Smooth muscle cell of bladder (primary cell): ENCODE measurements at places on chromosomes 11 and 22. TPM values are rescaled to one million over a fixed set of nuclear protein-coding genes. Genes with fewer than 3 reads are reported as not detected.

OR8D4 gene
- total RNA-seq = not detected in 2 replicates

INSC gene
- total RNA-seq = under 0.01 TPM in 1 of 2 replicates, not detected in the other

FZD4 gene
- 30.6 and 33.7 TPM in 2 replicates for total RNA-seq

MUC5B gene
- total RNA-seq = not detected in 2 replicates

USP2 gene
- 0.09 and 0.14 TPM in 2 replicates for total RNA-seq

KCNK4 gene
- total RNA-seq = not detected in 2 replicates

CCDC81 gene
- total RNA-seq = 0.55 and 0.85 TPM in 2 replicates

NEFH gene
- total RNA-seq = 0.09 and 0.14 TPM in 2 replicates

IGLL1 gene
- not detected in 2 replicates for total RNA-seq

OR5M8 gene
- not detected in 2 replicates for total RNA-seq

LIF gene
- total RNA-seq = 17.3 and 34.1 TPM in 2 replicates

PARVB gene
- total RNA-seq = 13.8 and 25.7 TPM in 2 replicates

VSTM5 gene
- total RNA-seq = 0.18 and 0.43 TPM in 2 replicates

POLR3H gene
- total RNA-seq = 20.6 and 27.0 TPM in 2 replicates

SLC15A3 gene
- 13.8 and 15.8 TPM in 2 replicates for total RNA-seq

TTC36 gene
- total RNA-seq = 0.43 and 0.46 TPM in 2 replicates

IRF7 gene
- total RNA-seq = 5.7 and 6.0 TPM in 2 replicates

DEUP1 gene
- total RNA-seq = not detected in 2 replicates

NRIP3 gene
- 7.0 and 8.0 TPM in 2 replicates for total RNA-seq

MCM5 gene
- total RNA-seq = 5.3 and 11.5 TPM in 2 replicates

OR5W2 gene
- total RNA-seq = not detected in 2 replicates

ASPHD2 gene
- 2.0 and 2.5 TPM in 2 replicates for total RNA-seq
